ENCODE measurements at places on chromosomes 4 and X.

DNA sequence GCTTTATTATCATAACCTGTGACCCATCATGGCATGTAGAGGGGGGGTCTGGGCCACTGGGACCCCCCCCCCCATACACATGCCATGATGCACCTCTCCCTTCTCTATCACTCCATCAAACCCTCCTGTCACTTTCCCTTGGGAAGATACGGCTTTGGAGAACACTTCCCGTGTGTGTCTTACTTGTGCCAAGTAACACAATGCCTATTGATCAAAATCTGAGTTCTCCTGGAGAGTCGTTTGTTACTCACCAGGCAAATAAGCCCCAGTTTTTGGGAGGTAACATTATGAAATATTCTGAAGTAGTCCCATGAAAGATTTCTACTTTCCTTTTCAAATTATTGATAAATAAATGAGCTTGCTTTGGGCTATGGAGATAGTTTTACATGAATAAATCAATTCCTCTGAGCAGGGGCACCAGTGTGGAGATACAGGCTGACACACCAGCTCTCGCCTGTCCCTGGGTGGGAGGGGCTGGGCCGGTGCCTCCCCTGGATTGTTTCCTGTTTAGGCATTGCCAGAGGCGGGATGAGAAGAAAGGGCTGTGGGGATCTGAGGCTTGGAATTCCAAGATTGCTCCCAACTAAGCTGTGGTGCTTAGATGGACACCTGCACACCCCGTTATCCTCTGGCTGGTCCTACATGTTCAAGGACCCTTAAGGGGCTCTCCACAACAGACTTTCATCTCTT is 63.2 kb upstream of the WWC2 start:
- no peak for DNase-seq

- no peak for DNase-seq
Measured at GRCh38 chrX:113539599-113540356, 699.1 kb upstream of the AMOT start.

GRCh38 chrX:48508400-48509244 is at the start of gene PORCN:
PORCN (plus strand) TSS chrX:48508992; CDS start chrX:48509821, 829 bp downstream.
- DNase-seq = peak; percentile 81

GRCh38 chrX:144768540-144768939 is 478.8 kb upstream of the SPANXN1 start:
- no peak for DNase-seq

GRCh38 chr4:146059865-146060264 is 115.7 kb upstream of the LSM6 start:
- no peak for DNase-seq

DNA sequence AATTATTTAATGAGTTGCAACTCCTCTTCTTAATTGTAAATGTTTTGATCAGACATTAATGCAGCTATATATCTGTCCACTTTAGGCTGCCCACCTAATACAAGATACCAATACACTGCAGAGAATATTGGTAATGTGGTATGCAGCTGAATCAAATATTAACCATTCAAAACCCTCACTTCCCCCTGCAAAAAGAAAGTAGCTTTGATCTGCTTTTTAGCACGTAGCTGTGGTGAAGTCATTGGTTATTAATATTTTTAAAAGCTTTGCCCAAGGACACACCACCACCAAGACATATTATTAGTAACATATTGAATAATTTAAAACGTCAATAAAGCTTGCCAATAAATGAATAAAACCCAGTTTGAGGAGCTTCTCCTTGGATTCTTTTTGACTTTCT is 28.6 kb upstream of the CYP2U1 start:
- no peak for DNase-seq

- DNase-seq = no peak
Measured at GRCh38 chr4:165584916-165585315, 206.1 kb downstream of the CPE start.

- DNase-seq = no peak
Measured at GRCh38 chr4:164261831-164262230, 492.1 kb upstream of the SMIM31 start.

DNA sequence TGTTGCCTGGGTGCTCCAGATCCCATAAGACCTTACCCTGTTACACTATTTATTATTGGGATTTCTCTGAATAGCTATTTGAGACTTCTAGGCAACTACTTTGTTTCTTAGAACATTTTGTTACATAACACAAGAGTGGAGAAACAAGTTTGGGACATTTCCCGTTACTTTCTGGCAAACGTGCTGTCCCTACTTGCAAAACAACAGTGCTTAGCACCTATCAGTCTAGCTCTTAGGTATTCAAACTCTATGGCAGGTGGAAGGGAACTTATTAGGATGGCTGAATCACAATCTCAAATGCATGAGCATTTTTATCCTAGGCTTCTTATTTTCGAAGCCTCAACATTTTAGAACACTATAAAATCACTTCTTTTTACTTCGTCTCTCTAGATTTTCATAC is 613.6 kb downstream of the DMD start:
- no peak for DNase-seq

DNA sequence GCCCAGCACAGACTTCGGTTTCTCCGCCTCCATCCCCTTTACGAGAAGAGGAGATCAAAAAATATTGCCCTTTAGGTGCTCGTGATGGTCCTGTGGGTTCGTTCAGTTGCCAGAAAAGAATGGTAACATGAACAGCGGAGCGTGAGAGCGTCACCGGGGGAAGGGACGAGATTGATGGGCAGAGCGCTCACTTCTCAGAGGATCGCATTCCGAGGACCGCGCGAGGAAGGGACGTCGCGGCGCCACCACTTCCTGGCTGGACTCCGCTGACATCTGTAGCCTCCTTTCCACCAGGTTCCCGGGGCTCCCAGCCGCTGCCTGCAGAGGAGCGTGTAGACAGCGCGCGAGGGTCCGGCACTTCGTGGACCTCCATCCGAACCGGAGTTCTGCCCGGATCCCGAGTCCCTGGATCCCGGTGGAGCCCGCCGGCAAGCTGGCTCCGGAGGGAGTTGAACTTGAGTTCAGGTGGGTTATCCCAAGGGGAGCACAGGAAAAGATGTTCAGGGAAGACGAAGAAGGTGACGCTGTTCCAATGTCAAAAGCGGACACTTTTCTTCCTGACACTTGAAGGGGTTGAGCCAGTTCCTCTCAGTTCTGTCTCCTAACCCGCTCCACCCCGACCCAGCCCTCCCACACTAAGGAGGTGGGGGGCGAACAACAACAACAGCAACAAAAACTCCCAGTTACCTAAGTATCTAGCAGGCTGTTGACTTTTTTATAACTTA is 484 bp downstream of the GALNTL6 start:
- DNase-seq = no peak

GRCh38 chr4:158799856-158800255 is 31.0 kb downstream of the FNIP2 start:
- DNase-seq = no peak

DNA sequence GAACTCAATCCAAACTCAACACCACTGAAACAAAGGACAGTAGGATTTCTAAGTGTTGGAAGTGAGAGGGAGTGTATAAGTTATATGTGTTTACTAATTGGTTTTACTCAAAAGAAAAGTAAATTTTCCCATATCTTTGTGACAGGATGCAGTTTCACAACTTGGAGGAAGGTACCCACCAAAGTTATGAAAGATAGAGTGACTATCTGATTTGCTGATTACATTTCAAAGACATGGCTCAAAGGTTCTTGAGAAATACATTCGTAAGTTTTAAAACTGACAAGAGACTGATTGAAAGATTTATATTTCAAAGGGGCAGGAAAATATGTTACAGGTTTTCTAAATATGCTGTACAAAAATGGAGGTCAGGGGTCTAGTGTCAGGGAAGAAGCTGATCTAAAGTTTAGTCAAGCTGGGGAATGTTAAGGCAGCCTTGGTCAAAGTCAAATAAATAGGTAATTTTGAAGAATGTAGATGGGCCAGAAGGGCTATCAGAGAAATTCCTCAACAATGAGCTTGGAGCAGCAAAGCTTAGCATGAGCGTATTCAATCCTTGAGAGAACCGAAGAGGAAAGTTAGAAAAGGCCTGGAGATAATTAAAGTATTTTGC is 9.7 kb upstream of the COMMD8 start:
- no peak for DNase-seq

GRCh38 chr4:48296365-48296764 is 26.7 kb upstream of the TEC start:
- DNase-seq = peak; percentile 26

- DNase-seq = no peak
Measured at GRCh38 chrX:15864629-15865028, 10.0 kb upstream of the AP1S2 start.

GRCh38 chr4:168674866-168675265 is 178.0 kb downstream of the PALLD start:
- no peak for DNase-seq

DNA sequence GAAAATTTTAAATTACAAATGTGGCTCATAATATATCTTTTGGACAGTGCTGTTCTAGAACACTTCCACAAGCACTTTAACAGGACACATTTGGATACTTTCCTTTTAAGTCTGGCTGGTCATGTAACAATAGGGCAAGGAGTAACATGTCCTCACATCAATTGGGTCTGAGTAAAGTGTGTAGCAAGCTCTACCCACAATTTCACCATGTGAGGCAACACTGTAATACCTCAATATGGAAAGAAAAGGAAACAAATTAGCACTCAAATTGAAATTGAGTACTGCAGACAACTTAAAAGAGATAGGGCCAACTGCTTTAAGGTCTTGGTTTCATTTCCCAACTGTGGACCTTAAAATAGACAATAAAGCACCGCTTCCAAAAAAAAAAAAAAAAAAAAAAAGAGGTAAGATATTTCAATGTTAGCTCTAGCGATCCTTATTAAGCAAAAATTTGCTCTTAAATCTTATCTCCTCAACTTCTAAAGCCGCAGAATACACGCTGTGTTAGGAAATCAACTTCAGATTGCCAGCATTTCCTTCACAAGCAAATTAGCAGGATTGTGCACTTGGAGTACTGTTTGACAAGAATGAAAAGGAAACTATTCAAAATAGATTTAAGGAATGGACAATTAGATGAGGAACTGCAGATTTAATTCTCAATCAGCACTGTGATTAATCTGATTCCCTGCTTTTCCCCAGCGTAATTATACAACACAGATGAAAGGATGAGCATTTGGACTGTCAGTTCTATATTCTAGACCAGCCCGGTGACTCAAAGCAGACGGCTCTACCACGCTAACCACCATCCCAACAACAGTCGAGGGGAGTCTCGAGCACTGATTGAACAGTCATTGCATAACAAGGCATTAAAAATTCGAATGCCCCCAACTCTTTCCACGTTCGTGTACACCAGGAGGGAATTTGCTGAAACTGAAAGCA is 1.6 kb downstream of the CASK start:
- DNase-seq = peak; percentile 48

DNA sequence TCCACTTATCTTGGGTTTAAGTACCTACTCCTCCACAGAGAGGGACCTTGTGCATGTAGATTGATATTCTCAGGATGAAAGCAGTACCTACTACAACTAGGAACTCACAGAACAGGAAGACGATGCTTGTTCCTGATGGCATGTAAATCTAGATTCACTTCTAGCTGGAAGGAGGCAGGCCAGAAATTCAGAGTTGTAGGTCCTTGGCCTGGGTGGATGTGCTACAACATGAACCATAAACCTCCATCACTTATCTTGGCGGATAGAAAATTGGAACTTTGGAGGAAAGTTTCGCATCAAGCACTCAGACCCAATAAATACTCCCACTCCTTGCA is 9.3 kb upstream of the SMIM20 start:
- DNase-seq = no peak

GRCh38 chrX:112636951-112637581 is 42.7 kb downstream of the LHFPL1 start:
- no peak for DNase-seq

- DNase-seq = peak; percentile 73
Measured at GRCh38 chrX:75522565-75523431, at the start of gene ZDHHC15. ZDHHC15 (minus strand) TSS chrX:75523037; CDS start chrX:75523024, 13 bp downstream.

GRCh38 chr4:2742081-2742822 is 13.9 kb downstream of the TNIP2 start:
- DNase-seq = no peak

- DNase-seq = no peak
Measured at GRCh38 chr4:27442146-27442545, 581.5 kb downstream of the STIM2 start.

DNA sequence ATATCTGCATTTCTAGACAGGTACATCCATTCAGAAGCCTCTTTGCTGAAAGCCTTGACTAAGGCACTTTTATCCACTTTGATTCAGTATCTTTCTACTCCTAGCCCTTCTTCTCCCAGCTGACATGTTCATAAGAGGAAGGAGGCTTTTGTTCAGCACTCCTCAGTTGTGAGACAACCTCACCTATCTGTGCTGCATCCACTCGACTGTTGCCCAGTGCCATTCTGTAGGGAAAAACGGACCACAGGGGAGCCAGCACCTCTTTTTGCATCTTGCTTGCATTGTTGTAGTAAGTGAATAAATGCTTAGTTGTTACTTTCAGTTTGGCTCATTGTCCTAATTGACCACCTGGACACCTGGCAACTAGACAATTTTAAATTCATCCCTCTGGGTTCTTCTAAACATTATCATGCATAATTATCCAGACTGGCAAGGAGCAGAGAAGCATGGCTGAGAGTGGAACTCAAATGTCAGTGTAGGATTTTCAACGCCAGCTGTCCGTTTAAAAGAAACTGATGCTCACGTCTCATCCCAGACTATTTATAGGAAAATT is 83.8 kb upstream of the BOD1L1 start:
- no peak for DNase-seq

GRCh38 chr4:82983444-82983843 is 27.2 kb downstream of the LIN54 start:
- DNase-seq = no peak

GRCh38 chr4:95362906-95363558 is 185.7 kb downstream of the UNC5C start:
- DNase-seq = no peak

DNA sequence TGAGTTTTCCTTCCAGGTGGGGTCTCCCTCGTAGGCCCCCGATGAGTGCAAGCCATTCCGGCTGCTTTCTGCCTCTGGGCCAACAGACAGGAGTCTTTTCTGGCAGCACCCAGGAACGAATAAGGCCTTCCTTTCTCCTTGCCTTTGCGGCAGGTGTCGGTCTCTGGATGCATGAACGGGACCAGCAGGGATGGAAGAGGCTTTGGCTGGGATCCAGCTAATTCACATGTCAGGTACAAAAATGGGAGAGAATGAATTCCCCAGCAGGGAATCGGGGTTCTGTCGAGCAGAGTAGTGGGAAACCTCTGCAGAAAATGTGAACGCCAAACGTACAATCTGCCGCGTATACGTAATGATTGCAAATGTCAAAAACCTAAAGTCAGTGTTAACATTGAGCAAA is 146.1 kb upstream of the TBL1X start:
- no peak for DNase-seq

GRCh38 chr4:172207258-172207657 is 394.1 kb downstream of the GALNTL6 start:
- DNase-seq = no peak

- no peak for DNase-seq
Measured at GRCh38 chrX:106247162-106247561, 79.1 kb downstream of the PWWP3B start.
